ENCODE measurements at places on chromosomes 2 and 18. TPM values are rescaled to one million over a fixed set of nuclear protein-coding genes. Genes with fewer than 3 reads are reported as not detected.

Gene AQP12B
- not detected for polyA plus RNA-seq

Gene ACMSD
- polyA plus RNA-seq = not detected

Gene METTL8
- 24.8 TPM for polyA plus RNA-seq

Gene TGFA
- polyA plus RNA-seq = 82.0 TPM

Gene ZSWIM2
- not detected for polyA plus RNA-seq

Gene REG1A
- polyA plus RNA-seq = not detected

Gene REEP1
- polyA plus RNA-seq = 0.09 TPM

Gene ANKRD12
- 2.6 TPM for polyA plus RNA-seq

Gene OTOS
- polyA plus RNA-seq = not detected

Gene FAM124B
- polyA plus RNA-seq = not detected

Gene IL1R2
- polyA plus RNA-seq = 6.9 TPM

Gene TEX44
- not detected for polyA plus RNA-seq

Gene SLC4A5
- polyA plus RNA-seq = 0.12 TPM
